ENCODE measurements at places on chromosomes 2 and 18.

- DNase-seq: no peak
These were observed 66.5 kb downstream of the GLI2 start for GRCh38 chr2:120802158-120802557.

- DNase-seq: no peak
These were observed 187.7 kb downstream of the HDAC4 start for GRCh38 chr2:239212929-239213642.

- no peak for DNase-seq
These were observed 37.2 kb downstream of the CASP10 start for GRCh38 chr2:201220102-201220570.

GRCh38 chr18:56306797-56307196 lies 331.6 kb downstream of the TXNL1 start:
- no peak for DNase-seq

DNA sequence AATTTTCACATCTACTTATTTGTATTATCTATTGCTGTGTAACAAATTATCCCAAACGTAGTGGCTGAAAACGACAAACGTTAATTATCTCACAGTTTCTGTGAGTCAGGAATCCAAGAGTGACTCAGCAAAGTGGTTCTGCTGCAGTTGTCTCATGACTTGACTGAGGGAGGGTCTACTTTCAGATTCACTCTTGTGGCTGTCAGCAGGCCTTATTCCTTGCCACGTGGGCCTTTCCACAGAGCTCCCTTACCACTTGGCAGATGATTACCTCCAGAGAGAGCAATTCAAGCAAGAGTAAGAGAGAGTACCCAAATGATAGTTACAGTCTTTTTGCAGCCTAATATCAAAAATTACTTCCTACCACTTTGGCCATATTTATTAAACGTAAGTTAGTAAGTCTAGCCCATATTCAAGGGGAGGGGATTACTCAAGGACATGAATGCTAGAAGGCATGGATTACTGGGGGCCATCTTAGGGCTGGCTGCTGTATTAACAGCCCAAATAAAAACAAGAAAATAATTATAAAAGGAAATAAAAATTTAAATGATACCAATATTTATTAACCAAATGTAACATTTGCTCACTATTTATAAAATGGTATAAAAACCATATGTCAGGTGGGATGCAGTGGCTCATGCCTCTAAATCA lies 48.7 kb upstream of the NBEAL1 start:
- peak; percentile 48 for DNase-seq

DNA sequence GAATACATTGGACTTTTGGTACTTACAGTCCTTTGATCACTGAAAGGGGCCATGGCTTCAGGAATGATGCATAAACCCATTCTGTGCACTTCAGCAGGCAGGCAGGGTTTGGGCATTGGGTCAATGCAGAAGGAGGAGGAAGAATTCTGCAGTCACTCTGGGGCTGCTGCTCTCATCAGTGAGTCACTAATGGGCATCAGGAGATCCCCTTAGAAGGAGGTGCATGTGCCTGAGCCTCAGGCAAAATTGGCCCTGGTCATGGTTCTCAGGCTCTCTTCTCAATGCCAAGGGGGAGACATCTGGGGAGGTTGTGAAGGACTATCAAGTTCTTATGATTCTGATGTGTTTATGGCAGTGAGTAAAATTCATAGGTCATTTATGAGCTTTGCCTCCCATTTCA lies 52.0 kb upstream of the TNP1 start:
- no peak for DNase-seq

GRCh38 chr2:234031207-234031606 lies 19.3 kb upstream of the SPP2 start:
- DNase-seq: no peak

- no peak for DNase-seq
These were observed 13.1 kb downstream of the RNU2-63P start for GRCh38 chr2:88003074-88003755.

DNA sequence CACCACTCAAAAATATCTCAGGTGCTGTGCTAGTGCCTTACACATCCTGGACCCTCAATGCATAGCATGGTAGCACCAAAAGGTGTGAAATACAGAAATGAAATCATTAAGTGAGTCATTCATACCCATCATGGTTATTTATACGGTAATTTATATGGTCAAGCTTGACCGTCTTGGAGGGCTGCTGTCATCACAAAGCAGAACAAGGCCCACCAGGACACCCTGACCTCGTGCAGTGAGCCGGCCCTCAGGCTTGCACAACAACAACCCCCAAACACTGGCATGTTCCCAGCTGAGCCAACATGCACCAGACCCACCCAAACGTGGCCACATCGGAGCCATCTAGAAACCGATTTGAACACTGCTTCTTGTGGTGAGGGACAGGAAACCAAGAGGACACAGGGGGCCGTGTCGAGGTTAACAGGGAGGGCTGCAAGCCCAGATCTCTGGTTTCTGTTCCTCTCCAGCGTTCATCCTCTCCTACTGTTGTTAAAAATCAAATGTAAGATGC lies 378.5 kb upstream of the ID2 start:
- DNase-seq: no peak

DNA sequence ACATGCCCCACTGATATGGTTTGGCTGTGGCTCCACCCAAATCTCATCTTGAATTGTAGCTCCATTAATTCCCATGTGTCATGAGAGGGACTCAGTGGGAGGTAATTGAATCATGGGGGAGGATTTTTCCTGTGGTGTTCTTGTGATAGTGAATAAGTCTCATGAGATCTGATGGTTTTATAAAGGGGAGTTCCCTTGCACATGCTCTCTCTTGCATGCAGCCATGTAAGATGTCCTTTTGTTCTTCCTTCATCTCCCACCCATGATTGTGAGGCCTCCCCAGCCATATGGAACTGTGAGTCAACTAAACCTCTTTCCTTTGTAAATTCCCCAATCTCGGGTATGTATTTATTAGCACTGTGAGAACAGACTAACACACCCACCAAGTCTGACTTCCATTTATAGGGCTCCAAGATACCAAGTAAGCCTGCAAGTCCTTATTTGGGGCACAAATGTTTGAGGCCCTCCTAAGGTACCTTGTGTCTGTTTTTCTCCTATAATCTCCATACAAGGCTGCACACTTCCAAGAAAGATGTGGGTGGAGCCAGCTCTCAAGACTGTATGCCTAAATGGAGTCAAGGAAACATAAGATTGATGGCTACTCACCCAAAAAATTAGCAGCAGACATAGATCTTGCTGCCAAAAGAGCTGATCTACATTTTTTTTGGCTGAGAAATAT lies 364.7 kb downstream of the TXNL1 start:
- no peak for DNase-seq

GRCh38 chr18:55420665-55421307 lies 167.2 kb downstream of the TCF4 start:
- DNase-seq: no peak

GRCh38 chr2:75224636-75225094 lies 25.3 kb upstream of the TACR1 start:
- DNase-seq: no peak

GRCh38 chr18:74774486-74774885 lies 176.8 kb downstream of the ZNF407 start:
- DNase-seq: no peak

DNA sequence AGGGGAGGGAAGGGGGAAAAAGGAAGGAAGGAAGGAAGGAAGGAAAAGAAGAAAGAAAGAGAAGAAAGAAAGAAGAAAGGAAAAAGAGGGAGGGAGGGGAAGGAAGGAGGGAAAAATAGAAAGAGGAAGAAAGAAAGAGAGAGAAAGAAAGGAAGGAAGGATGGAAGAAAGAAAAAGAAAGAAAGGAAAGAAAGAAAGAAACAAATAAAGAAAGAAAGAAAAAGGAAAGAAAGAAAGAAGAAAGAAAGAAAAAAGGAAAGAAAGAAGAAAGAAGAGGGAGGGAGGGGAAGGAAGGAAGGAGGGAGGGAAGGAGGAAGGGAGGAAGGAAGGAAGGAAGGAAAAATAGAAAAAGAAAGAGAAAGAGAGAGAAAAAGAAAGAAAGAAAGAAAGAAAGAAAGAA lies 315.8 kb upstream of the PIK3C3 start:
- no peak for DNase-seq

DNA sequence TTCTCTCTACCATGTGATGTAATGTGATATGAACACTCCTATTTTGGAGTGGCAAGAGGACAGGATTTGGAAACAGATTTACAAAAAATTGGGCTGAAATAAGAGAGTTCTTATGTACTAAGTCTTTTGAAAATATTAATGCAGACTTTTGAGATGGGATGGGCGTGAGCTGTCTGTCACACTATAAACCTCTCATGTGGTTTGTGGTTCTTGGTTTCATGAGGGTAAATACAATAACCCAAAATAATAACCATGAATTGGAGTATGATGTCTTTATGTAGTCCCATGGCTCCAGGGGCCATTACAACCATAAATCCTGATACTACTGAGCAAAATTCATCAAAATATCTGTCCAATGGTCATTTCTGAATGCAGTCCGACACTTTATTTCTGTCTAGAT lies 668.0 kb downstream of the MBD2 start:
- DNase-seq: no peak

DNA sequence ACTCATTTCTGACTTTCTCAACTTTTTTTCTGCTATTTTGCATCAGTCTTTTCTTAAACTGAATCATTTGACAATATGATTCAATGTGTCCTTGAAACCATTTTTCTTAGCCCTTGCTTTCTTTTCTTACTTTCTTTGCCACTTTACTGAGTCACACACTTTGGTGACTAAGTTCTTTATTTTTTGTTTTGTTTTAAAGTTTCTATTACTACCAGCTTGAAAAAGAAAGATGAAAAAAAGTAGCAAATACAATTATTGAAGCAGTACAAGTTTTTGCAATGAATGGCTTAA lies 116.5 kb downstream of the DOCK10 start:
- no peak for DNase-seq

- no peak for DNase-seq
These were observed 8.2 kb upstream of the GPR17 start for GRCh38 chr2:127637725-127638252.

GRCh38 chr2:70084973-70085710 lies 2.1 kb upstream of the PCBP1 start:
- no peak for DNase-seq

- no peak for DNase-seq
These were observed 43.4 kb upstream of the HAAO start for GRCh38 chr2:42835577-42836371.

GRCh38 chr18:10421859-10422258 lies 32.6 kb upstream of the APCDD1 start:
- DNase-seq: no peak

DNA sequence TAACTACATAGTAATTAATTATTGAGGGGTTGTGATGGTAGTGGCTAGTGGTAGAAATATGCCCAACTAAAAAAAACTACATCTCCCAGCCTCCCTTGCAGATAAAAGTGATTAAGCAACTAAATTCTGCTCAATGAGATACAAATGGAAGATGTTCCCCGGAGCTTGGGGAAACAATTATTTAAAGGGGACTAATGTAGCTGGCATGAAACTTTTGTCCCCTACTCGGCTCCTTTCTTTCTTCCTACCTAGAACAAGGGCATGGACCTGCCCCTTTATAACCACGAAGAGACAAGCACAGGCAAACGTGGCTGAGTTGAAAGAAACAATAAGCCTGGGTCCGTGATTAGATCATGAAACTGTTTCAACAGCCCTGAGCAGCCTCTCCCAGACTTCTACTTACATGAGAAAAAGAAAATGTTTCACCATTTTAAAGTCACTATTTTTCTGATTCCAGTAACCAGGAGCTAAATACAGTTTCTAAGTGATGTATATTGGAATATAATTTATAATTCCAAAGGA lies 236.9 kb downstream of the SCG2 start:
- no peak for DNase-seq

DNA sequence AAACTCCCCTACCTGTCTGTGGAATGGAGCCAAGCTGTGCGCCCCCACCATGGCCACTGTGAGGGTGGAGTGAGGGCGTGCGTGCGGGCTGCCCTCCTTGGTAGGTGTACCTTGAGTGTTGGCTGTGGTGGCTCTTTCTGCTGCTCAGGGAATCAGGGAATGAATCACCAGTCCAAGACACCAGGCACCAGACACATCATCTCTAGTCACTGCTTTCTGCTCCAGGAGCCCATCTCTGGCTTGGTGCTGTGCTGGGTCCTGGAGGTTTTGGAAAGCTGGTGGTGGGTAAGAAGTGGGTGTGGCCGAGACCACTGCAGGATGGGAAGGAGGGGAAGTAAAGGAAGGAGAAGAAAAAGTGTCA lies 209.9 kb downstream of the SEPTIN10 start:
- no peak for DNase-seq

DNA sequence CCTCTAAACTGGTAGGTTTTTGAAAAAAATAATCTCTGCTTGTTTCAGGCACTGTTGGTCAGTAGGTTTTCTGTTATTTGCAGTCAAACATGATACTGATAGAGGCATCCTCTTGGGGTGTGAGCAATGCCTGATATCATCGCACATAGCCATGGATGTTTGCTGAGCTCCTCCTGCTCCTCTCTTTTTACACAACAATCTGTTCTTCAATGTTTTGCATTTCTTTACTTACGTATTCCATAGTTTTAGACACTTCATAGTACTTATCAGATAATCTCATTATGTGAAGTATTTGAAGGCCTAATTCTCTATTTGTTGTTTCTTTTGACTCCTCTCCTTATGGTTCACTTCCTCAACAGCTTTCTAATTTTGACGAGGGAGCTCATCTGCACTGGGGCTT lies 23.0 kb upstream of the HS6ST1 start:
- DNase-seq: no peak

DNA sequence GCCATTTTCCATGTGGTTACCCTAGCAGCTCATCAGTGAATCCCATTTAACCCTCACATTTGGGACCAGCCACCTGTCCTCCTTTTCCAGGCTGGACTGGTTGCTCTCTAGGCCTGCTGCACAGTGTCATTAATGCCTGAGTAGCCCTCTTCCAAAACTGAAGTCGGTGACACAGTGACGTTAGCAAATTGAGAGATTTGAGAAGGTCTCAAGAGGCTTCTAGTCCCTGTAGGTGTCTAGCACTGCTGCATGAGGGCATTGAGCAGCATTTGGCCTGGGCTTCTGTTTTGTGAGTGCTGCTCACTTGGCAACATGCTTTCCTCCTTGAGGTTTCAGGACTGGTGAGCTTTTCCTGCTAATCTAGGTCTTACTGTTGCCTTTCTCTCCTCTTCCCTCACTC lies 36.7 kb downstream of the PKP4 start:
- no peak for DNase-seq

- DNase-seq: no peak
These were observed 102.4 kb downstream of the MBP start for GRCh38 chr18:77030201-77030600.

DNA sequence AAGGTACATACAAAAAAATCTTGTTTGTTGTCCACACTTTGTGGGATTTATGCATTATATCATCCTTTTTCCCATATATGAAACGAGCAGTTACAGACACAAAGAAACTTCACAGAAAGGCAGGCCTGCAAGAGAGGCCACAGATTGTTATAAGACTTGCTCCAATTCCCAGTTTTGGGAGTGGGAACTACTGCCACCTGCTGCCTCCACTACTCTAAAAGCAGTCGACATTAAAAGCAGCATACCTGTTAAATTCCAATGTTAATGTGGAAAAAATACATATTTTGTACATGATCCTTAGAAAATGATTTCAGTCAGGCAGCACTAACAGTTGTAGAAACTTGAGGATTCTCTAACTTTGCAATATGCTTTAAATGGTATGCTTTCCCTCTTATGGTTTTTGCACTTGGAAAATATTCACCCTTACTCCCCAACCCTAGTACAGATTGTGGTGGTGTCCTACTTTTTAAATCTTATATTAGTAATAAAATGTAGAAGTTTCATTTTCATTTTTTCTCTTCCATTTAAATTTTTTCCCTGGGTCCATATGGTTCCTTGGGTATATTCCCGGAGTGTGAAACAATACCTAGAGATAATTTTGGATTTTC lies 37.9 kb downstream of the SLC38A11 start:
- DNase-seq: no peak

All from retinal pigment epithelial cell (primary cell).